ENCODE measurements at places on chromosomes 4 and X.

GRCh38 chr4:139484783-139485311 lies 30.9 kb downstream of the RAB33B start:
- DNase-seq, result no peak

GRCh38 chr4:151329217-151330007 lies 4.0 kb upstream of the SH3D19 start:
- DNase-seq, result no peak

GRCh38 chr4:108367751-108368150 lies 199.0 kb upstream of the LEF1 start:
- no peak for DNase-seq

DNA sequence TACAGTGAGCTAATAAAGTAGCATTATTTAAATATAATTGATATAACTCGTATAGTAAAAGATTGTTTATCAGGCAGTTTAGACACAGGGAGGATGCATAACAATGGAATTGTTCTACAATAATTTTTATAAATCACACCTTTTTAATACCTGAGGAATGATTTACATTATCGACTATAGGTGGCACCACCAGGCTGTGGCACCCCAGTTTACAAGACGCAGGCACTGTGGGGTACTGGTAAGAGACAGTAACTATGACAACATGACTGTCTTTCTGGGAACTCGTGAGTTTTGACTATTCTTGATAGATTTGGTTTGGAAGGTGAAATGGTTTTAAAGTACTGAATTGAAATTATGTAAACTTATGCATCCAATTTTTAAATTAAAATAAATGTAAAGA lies 27.1 kb upstream of the STBD1 start:
- DNase-seq, result no peak

DNA sequence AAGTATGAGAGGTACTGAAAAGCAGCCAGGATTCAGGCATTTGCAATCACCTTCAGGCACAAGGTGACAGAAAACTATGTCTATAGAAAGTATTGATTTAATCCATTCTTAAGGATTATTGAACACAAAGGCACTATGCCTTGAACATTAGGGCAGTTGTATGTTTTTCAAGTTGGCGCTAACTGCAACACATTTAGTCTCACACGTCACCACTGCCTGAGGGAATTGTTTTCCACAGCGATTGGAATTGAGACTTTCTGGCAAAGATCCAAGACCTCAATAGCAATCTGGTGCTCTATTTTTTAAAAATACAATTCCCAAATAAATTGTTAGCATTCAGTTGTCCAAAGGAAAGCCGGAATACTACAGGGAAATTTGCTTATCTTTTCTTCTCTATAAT lies 52.7 kb upstream of the FTHL17 start:
- no peak for DNase-seq

- no peak for DNase-seq
Observed at GRCh38 chrX:16063141-16063540, 60.2 kb upstream of the GRPR start.

DNA sequence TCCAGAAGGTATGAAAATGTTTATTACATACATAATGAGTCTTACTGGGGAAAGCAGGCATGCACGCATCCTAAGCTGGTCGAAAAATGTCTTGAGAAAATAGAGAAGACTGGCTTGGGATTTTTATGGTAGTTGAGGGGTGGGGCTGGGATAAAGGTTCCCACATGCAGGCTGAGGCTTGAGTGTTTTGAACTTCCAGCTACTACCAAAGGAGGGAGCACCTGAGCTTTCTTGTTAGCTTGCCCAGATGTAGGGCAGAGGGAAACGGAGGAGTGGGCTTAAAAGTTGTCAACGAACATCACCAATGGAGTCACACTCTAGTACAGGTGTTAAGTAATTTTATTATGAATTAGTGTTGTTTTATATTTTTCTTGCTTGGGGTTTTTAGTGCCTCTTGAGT lies 39.6 kb upstream of the SRPX start:
- peak; percentile 11 for DNase-seq

- no peak for DNase-seq
Observed at GRCh38 chrX:4243759-4244158, 530.3 kb upstream of the PRKX start.

- no peak for DNase-seq
Observed at GRCh38 chrX:14014526-14014925, 15.2 kb downstream of the GEMIN8 start.

- DNase-seq, result no peak
Observed at GRCh38 chrX:72381439-72382201, 75.9 kb upstream of the CITED1 start.

GRCh38 chr4:182391111-182391684 lies 148.0 kb downstream of the TENM3 start:
- no peak for DNase-seq

GRCh38 chr4:101039367-101039766 lies 308.0 kb downstream of the PPP3CA start:
- DNase-seq, result no peak

- DNase-seq, result no peak
Observed at GRCh38 chr4:3686753-3687152, 79.4 kb upstream of the ADRA2C start.

- DNase-seq, result no peak
Observed at GRCh38 chrX:46433892-46434291, 111.3 kb downstream of the ZNF674 start.

DNA sequence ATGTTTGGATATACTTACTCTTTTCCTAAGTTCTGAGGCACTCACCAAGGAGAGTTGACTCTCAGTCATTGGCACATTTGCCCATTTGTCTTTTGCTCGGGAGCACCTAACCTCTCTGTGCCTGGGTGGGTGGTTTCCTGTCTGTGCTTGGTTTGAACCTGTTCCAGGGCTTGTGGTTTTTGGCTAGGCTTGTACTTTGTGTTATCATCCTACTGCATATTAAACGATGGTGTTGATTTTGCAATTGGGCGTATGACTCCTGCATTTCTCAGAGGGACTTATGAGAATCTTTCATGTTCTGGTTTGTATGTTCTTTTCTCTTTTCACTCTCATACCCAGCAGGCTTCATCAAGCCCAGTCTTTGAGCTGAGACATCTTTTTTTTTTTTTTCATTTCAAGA lies 161.7 kb downstream of the BTC start:
- DNase-seq, result no peak

- no peak for DNase-seq
Observed at GRCh38 chr4:89142691-89143669, 31.6 kb downstream of the TIGD2 start.

GRCh38 chr4:41709844-41710481 lies 38.6 kb downstream of the PHOX2B start:
- DNase-seq, result peak; percentile 76

GRCh38 chr4:105088110-105088879 lies 58.4 kb upstream of the TET2 start:
- no peak for DNase-seq

GRCh38 chr4:6478546-6479220 lies 6.3 kb upstream of the PPP2R2C start:
- peak; percentile 19 for DNase-seq

All from NCI-H510A treated with DMSO at 0.1 percent for 48 hours (cell line).